ENCODE measurements at places on chromosomes 13 and 19.

DNA sequence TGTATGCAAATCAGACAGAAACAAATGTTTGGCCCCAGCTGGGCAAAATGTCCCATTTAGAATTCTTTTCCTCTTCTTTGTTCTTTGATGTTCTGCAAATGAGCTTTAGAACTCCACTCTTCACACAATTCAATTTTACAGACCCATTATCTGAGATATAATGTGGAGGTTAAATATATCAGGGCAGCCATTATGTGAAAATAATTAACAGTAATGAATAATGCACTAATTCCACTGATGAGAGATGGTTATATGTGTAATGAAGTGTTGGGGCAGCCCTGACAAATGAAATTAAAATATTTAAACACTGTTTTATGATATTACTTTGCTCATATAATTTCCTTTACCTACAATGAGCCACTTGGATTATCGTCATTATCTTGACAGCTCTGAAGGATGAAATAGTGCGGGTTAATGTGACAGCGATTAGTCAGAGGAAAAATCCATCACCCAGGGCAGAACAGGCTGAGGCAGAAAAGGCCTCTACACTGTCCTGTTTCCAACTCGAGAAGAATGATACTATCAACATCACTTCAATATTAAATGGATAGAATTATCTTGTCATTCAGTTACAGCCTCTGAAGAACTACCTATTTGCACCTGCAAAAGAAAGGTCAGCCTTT, 321.1 kb downstream of the RBM26 start:
- no peak for DNase-seq

- no peak for DNase-seq
Measured at GRCh38 chr13:100738176-100738855, 63.7 kb upstream of the TMTC4 start.

DNA sequence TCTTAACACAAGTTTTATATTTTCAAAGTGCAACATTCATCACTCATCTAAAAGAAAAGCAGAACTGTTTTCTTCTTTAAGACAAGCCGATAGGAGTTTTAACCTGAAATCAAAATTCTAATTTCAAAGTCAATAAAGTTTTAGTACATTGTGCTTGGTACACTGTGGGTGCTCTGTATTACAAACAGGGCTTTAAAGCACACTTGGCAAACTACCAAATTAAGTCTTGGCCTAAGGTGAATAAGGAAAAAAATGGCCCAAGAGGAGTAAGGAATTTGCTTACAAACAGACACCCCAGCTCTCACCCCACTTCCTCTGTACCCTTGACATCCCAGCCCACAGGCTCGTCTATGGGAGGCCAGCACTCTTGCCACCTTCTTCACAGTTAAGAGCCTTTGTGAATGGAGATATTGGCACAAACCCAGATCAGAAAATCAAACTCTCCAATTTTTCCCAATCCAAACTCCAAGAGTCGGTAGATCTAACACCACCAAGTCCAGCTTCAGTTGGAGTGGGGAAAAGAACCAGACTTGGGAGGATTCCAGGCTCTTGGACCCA, 66.0 kb downstream of the ABCC4 start:
- DNase-seq = no peak

DNA sequence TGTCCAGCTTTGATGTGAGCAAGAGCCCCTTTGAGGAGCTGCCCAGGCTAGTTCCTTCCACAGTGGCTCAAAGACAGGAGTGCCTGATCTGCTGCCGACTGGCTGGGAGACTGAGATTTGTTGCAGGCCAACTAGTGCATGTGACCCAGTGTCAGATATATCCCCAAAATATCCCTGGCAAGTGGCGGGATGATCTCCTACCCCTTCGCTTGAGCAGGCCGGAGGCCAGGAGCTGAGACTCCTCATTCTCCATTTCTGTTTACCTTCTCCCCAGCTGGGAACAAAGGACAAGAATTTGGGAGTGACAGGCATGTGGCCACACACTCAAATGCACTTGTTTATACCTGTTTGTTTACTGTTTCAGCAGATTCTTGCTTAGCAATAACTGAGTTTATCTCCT, 37.1 kb upstream of the XPO4 start:
- no peak for DNase-seq

DNA sequence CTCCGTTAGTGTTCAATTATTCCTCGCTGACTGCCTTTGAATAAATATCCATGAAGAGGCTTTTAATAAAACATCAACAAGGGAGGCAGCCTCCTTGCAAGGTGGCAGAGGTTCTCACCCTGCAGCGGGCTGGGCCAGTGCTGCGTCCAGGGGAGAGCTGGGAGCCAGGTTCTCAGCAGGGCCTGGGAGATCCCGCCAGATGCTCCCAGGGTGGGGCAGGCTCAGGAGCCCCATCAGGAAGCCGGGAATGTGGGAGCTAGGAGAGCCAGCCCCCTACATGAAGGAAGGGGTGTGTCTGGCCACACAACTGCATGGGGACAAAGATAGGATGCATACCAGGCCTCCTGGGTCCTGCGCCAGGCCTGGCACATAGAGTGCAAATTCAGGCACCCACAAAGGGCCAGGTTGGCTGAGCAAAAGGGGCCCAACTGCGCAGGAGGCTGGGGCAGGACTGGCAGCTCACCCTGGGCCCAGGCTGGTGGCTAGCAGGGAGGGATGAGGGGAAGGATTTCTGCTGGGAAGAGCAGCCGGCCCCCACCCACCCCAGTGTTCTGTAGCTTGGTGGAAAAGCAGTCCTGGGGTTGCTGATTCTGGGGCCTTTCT, 22.8 kb downstream of the VSTM2B start:
- DNase-seq = no peak

DNA sequence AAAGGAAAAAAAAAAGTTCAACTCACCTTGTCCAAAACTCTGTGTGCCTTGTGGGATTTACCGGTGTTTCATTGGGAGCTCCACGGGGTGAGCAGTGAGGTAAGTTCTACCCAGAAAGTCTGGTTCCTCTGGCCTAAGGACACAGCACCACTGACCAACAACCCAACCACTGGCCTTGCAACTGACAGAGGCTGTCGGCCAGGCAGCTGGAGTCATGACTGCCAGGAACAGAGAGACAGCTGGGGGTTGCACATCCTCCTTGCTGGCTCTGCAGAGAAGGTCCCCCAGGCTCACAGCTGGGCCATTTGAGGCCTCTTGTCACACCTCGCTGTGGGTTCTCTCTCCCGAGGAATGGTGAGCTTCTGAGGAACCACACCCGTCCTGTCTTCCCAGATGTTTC, 59.5 kb downstream of the ANKRD10 start:
- no peak for DNase-seq

DNA sequence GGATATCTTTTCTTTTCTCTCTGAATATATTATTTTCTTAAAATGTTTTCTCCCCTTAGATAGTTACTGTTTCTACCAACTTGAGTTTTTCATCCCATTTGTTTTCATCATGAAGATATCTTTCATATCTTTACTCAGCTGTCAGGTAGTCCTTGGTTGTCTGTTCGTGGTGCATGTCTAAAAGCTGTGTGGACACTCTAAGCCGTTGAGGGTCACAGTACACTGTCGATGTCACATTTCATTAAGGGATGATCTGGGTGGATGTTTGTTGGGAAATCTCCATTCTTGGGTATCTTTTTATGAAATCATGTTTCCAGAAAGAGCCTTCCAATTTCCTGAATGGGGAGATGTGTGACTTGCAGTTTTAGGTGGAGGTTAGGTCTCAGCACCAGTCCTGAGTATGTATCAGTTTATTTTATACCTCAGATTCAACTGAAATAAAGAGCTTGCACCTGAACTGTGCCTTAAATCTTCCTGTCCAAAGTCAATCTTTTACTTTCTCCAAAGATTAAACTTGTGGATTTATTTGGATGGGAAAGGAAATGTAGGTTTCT, 23.2 kb downstream of the ZMYM2 start:
- no peak for DNase-seq

- DNase-seq = no peak
Measured at GRCh38 chr19:32558607-32559228, 22.3 kb upstream of the PDCD5 start.

GRCh38 chr19:41924151-41925145, 3.8 kb downstream of the ERFL start:
- DNase-seq = no peak

GRCh38 chr13:59356607-59357006, 807.1 kb downstream of the DIAPH3 start:
- DNase-seq = no peak

GRCh38 chr19:58117841-58118575, 20.0 kb upstream of the ZSCAN18 start:
- DNase-seq = no peak

GRCh38 chr13:44867825-44868224, 121.4 kb downstream of the NUFIP1 start:
- no peak for DNase-seq

- DNase-seq = peak; percentile 22
Measured at GRCh38 chr13:74288361-74288911, 154.2 kb upstream of the KLF12 start.

DNA sequence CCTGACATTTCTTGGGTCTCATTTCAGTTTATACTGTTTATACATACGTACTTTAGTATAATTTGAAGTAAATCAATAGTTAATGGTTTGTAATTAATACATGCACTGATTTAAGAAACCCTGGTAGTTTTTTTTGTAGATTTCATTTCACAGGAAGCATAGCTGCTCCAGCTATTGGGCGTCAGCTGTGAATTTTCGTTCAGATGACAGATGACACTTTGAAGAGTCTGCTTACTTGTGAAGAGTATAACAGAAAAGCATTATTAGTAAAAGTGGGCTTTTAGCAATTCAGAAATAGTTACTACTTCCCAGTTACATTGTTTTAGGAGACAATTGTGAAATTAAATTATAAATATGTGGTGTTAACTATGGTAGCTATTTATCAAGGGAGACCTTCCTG, 44.4 kb downstream of the METTL21C start:
- no peak for DNase-seq

- DNase-seq = no peak
Measured at GRCh38 chr19:30450100-30450499, 77.9 kb downstream of the ZNF536 start.

DNA sequence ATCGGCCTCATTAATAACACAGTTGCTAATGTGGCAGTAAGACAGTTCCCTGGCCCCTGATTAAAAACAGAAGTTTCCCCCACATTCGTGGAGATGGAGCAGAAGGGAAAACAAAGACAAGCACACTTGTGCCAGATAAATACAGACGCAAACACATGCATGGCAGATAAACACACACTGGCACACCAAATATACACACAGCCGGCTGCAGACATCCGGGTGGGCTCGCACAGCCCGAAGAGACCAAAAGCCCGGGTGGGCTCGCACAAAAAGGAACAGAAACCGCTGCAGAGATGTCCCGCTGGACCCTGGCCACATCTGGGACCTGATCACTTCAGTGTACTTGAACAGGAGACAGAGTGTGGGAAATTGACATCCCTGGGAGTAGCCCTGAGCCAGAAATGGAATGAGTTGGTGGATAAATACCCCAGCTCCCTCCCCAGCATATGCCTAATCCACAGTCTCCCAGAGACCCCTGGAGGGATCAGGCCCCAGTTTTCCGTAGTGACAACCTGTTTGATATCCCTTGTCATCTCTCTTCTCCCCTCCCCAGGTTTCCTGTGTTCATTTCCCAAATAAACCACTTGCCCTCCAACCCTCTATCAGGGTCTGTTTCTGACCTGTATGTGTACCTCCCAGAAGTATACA, 36.0 kb upstream of the ADGRE5 start:
- no peak for DNase-seq

DNA sequence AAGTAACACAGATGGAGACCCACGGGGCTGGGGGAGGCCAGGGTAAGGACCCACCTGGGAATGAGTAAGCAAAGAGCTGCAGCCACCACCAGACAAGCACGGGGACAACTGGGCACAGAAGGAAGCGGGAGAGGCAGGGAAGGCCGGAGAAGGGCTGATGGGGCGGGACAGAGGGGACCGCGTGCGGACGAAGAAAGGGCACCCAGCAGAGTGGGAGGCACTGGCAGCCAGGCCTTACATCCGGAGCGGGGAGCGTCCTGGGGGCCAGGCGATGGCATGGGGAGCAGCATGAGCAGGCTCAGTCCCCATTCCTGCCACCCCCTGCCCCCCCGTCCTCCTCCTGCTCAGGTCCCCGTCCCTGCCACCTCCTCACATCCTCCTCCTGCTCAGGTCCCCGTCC, 3.0 kb downstream of the PROZ start:
- DNase-seq = no peak

- DNase-seq = no peak
Measured at GRCh38 chr13:75715601-75716523, 79.7 kb downstream of the LMO7 start.

GRCh38 chr19:46665072-46665471, 4.1 kb upstream of the DACT3 start:
- DNase-seq = no peak

DNA sequence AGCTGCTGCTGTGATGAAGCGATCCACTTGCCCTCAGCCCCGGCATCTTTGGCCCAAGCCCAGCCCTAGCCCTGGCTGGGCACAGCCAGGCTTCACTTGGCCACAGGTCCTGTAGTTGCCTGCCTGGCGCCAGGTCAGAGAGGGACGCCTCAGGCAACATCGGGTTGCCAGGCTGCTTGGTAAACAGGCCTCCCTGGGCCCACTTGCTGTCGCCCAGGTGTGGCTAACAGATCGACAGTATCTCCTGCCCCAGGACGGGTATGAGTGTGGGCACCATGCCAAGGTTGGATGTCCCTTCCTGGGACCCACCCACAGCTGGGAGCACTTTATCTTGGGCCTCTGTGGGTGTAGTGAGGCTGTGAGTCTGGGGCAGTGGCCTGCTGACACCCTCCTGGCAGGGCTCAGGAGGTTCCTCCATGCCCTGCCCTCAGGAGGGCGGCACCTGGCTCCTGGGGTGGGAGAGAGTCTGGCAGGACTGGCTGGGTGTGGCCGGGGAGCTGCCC, 27.8 kb downstream of the CARM1 start:
- DNase-seq = peak; percentile 4

DNA sequence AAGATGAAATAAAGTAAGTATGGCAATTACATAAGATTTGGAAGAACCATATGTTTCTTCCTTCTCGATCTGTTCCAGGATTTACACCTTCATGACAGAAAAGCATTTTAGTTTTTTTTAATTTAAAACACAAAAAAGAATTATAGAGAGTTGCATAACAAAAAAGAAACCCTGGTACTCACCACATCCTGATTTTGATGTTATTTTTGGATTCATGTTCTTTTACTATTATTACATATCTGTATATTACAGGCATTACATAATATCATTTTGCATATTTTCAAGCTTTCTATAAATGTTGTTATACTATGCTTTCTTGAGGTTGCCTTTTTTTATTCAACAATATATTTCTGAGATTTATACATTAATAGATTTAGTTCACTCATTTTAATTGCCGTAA, 6.7 kb upstream of the KATNAL1 start:
- no peak for DNase-seq

Measured in NCI-H774 (cell line).